Activated naive CD4-positive, alpha-beta T cell treated with anti-CD3 and anti-CD28 coated beads, Interleukin-2, amount 50 U/mL, for 16 hours (primary cell): ENCODE measurements at places on chromosomes 16 and 17.

DNA sequence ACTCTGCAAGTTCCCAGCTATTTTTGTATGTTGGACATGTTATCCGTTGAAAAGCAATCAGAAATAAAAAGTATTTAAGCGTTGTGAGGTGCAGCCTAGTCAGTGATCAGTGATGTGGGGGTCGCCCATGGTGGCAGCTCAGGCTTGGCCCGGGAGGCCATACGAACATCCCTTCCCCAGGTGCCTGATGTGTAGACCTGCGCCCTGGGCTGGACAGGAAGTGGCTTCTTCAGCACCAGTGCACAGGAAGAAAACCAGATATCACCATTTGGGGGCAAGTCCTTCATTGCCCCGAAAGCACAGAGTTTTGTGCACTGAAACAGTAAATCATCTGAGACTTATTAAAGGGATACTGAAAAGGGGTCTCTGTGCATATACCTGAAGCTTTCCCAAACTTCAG is 98.9 kb downstream of the SOCS1 start:
- DNase-seq = no peak

- DNase-seq = peak; percentile 32
These were observed 67.3 kb downstream of the ANKRD11 start for GRCh38 chr16:89422905-89423630.

- no peak for DNase-seq
These were observed 22.1 kb downstream of the IRF8 start for GRCh38 chr16:85921026-85921425.

DNA sequence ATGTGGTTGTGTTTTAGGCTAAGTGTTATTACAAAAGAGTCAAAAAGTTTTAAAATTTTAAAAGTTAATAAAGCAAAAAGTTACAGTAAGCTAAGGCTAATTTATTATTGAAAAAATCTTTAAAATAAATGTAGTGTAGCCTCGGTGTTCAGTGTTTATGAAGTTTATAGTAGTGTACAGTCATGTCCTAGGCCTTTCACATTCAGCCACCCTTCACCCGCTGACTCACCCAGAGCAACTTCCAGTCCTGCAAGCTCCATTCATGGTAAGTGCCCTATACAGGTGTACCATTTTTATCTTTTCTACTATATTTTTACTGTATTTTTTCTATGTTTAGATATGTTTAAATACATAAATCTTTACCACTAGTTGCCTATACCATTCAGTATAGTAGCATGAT is 98.5 kb upstream of the RPRML start:
- DNase-seq = no peak

DNA sequence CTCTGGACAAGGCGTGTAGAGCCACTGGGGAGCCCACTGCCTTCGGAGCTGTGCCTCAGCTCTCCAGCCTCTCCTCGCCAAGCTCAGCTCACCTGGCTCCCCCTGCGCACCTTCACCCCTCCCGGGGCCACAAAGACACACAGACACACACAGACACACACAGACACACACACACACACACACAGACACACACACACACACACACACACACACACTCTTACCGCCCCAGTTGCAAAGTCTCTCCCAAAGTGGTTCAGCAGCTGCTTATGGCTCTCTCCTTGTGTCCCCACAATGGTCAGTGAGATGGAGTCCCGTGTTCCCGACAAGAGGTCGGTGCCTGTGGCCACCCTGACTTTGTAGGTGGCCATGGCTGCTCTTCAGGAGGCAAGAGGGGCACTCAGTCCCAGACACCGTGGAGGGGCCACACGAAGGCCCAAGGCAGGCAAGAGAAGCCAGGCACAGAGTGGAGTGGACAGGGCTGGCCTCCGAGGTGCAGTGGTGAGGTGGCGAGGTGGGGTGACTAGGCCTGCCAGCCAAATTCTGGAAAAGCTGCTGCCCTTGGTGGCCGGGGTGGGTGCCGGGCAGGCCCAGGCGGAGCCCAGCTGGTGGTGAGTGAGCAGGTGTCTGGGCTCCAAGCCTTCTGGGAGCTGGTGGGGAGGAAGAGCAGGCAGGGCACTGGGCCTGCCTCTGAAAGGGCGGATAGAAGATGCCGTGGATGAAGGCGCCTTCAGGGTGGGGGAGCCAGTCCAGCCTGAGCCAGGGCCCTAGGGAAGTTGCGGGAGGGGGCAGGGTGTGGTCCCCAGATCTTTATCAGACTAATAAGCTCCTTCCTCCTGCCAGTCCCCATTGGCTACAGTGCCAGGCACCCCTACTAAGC is at the start of gene ALOX12B:
Gene ALOX12B (minus strand): TSS at position 642 of the 877 bp plus-strand sequence. CDS start 274 bp downstream, at position 368.
- no peak for DNase-seq

GRCh38 chr17:55735731-55736405 is 13.2 kb upstream of the TMEM100 start:
- DNase-seq = peak; percentile 20

GRCh38 chr17:43844241-43844640 is 2.7 kb upstream of the CD300LG start:
- no peak for DNase-seq

GRCh38 chr17:76437467-76438402 is 15.2 kb downstream of the UBE2O start:
- DNase-seq = no peak

DNA sequence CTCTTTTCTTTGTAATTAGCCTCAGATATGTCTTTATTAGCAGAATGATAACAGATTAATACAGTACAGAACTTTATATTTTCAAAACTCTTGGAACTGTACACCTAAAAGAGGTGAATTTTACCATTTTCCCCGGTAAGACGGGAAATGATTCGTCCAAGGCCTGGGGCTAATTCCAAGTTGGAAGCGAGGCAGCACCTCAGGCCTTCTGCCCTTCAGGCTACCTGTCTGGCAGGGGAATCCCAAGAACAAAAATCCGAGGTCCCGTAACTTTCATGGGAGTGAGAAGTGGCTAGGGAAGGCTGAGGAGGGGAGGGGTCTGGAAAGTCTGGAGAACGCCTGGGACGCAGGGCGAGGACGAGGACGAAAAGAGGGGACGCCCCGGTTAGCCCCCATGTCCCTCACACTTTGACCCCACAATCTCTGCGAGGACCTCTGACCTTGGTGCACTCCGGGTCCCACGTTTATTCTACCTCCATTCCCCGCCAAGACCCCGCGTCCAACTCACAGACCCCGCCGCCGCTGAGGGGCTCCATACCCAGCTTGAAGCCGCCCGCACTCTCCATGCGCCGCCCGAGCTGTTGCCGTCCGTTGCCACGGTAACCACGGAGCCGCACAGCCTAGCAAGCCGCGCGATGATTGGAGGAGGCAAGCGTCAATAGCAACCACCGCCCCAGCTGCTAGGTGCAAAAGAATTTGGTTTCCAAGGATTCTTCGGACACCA is at the start of gene HYDIN:
Gene HYDIN (minus strand): TSS at position 601 of the 724 bp plus-strand sequence. CDS start 43,827 bp downstream, outside the sequence.
- DNase-seq = no peak

GRCh38 chr17:15233022-15233805 is 31.9 kb downstream of the PMP22 start:
- DNase-seq = no peak

- DNase-seq = no peak
These were observed 131.2 kb upstream of the MPHOSPH6 start for GRCh38 chr16:82301146-82301755.

DNA sequence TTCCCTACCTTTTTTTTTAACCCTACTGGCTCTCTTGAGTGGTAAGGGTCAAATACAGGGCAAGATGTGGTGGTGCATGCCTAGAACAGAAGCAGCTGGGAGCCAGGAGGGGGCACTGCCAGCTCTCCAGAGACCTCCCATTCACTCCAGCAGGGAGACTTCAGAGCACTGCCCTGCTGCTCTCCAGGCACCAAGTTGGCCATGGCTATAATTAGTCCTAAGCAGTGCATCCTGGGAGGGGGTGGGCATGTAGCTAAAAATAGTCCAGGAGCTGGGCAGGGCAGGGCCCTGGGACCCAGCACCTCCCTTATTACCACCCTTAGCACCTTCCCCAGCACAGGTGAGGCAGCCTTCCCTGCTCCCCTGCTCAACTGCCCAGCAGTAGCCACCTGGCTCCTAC is 3.5 kb downstream of the CORO6 start:
- no peak for DNase-seq

- peak; percentile 7 for DNase-seq
These were observed 89.3 kb upstream of the ZNF750 start for GRCh38 chr17:82929011-82929622.

DNA sequence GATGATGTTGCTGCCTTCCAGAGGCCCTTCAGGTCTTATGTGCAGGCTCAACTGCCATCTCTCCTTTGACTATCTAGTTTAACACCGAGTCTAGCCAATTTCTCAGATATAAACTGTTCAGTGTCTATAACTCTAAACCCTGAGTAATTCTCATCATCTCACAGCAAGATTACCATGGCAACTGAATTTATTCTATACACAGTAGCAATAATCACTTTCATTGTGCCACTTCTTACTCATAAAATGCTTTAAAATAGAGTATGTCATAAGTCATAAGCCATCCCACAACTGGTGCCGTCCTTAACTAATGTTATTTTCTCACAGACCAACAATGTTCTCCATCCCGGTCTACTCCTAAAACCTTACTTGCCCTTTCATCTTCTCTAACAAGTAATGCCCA is 45.0 kb downstream of the SYNRG start:
- no peak for DNase-seq

DNA sequence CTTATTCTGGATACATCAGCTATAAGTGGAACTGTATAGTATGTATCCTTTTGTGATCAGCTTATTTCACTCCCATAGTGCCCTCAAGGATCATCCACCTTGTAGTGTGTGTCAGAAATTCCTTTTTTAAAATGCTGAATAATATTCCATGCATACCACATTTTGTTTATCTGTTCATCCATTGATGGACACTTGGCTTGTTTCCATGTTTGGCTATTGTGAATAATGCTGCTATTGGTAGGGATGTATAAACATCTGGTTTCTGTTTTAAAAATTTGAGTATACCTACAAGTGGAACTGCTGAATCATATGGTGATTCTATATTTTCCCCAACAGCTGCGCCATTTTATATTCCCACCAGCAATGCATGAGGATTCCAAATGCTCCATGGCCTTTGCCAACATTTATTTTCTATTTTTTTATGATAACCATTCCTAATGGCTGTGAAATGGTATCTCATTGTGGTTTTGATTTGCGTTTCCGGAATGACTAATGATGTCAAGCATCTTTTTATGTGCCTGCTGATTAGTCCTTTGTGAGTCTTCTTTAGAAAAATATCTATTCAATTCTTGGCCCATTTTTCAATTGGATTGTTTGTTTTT is 11.6 kb downstream of the RCVRN start:
- no peak for DNase-seq

DNA sequence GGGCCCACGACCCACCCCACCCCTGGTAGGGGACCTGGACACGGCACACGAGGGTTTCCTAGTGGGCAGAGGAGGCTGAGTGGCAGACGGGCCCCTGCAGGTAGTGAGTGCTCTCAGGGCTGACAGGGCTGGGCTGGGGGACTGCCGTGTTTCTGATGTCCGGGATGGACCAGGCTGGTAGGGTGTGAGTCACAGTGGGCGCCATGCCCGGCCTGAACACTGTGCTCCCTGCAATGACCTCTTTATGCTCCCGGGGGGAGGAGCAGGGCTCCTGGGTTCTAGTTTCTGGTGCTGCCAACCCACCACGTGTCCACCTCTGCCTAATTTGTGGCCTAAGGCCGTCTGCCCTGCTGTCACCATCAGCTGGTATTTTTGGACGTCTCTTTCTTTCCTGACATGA is 26.3 kb downstream of the ARHGAP23 start:
- DNase-seq = no peak

GRCh38 chr16:23768581-23768980 is 13.8 kb downstream of the CHP2 start:
- DNase-seq = no peak

- no peak for DNase-seq
These were observed 67.9 kb downstream of the CPPED1 start for GRCh38 chr16:12735805-12736204.

DNA sequence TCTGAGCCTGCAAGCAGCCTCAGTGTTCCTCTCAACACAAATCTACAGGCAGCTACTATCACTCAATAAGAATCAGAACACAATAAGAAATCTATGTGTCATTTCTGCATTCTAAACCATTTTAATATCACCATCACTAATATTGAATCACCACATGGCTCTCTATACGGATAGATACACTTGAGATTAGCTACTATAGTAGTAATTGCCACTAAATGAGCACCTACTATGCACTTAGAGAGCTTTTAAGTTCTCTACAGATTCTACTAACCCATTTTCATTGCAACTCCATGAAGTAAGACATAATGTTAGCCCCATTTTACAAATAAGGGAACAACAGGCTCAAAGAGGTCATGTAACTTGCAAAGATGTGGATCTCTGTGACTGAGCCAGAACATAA is 132.8 kb upstream of the DYNLRB2 start:
- DNase-seq = no peak

- DNase-seq = no peak
These were observed 4.5 kb downstream of the OR1F1 start for GRCh38 chr16:3192476-3193019.

DNA sequence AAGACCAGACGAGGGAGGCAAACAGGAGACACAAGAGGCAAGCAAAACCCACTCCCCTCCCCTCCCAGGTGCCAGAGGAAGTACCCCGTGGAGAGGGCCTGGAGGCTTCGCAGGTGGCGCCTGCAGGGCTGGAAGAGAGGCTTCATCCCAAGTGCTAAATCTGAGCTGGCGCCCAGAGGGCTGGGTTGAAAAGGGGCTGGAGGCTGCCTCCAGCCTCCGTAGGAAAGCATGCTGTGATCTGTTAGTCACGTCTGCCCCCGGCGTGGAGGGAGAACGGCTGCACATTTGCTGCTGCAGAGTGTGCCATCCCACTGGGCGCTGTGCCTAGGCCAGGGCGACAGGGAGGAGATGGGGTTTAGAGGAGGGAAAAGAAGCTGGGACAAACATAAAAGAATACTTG is 16.9 kb downstream of the RPH3AL start:
- DNase-seq = no peak

- no peak for DNase-seq
These were observed 69.4 kb downstream of the MPRIP start for GRCh38 chr17:17111401-17112393.

DNA sequence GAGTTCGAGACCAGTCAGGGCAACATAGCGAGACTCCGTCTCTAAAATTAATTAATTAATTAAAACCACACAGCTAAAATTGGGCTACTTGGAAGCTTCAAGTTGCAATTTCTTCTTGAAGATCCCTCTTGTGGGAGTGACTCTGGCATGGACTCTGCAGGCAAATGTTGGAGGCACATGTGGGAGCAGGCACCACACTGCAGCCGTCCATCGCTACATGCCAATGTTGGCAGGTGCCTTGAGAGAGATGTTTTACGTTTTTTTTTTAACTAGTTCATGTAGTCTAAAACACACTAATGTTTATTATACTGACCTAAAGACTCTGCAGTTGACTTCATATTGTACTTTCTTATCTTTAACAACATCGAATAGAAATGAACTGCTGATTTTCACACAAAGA is 7.9 kb upstream of the CCL8 start:
- no peak for DNase-seq
